ENCODE measurements at places on chromosomes 4 and X.

GRCh38 chrX:40434947-40435346 lies 145.8 kb upstream of the ATP6AP2 start:
- DNase-seq = no peak

DNA sequence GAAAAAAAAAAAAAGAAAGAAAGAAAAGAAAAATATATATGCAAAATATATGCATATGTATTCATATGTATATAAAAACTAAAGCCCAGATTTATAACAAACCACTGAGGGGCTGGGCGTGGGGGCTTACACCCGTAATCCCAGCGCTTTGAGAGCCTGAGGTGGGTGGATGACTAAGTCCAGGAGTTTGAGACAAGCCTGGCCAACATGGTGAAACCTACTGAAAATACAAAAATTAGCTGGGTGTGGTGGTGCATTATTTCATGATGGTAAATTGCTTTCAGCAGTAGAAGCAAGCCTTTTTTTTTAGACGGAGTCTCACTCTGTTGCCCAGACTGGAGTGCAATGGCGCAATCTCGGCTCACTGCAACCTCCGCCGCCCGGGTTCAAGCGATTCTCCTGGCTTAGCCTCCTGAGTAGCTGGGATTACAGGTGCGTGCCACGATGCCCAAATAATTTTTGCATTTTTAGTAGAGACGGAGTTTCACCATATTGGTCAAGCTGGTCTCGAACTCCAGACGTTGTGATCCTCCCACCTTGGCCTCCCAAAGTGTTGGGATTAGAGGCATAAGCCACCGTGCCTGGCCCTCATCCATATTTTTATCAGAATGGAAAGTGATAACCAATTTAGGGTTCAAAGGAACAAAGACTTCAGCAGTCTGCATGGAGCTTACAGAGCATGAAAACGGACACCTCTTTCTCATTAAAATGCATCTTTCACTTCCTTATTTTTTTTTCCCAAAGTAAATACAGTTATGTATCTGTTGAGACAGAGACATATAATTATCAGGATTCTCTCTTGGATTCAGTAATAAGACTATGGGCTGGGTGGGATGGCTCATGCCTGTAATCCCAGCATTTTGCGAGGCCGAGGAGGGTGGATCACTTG lies 27.7 kb upstream of the MOB1B start:
- DNase-seq = no peak

DNA sequence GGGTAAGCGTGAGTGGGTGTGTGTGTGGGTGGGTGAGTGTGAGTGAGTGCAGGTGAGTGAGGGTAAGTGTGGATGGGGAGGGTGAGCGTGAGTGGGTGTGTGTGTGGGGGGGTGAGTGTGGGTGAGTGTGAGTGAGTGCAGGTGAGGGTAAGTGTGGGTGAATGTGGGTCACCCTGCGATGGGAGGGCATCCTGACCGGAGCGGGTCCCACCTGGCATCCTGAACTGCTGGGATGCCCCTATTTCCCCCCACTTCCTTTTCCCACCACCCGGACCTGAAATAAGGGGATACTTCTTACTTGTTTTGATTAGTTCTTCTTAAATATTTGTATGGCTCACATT lies 49.5 kb downstream of the ING2 start:
- DNase-seq = no peak

GRCh38 chr4:77833126-77833724 lies 14.1 kb upstream of the CNOT6L start:
- DNase-seq = no peak

DNA sequence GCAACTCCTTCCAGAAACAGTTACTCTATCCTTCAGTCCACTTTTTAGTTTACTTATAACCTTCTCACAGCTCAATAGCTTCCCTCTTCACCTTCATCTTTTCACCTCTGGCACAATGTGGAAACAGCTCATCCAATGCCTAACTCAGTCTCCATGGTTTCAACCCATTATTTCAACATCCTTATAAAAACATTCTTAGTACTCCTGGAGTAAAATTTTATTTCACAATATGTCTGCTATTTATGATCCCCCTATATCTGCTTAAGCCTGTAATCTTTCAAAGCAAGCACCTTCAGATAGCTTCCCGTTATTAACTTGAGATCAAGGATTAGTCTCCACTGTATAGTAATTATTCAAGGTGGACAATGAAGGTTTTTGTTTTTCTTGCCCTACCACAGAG lies 156.3 kb downstream of the GASK1B start:
- DNase-seq = no peak
